ENCODE measurements at places on chromosomes 5 and 9. TPM values are rescaled to one million over a fixed set of nuclear protein-coding genes. Genes with fewer than 3 reads are reported as not detected.
A peak's percentile ranks its signal among the peaks of the same experiment; 100 is the strongest.

DNA sequence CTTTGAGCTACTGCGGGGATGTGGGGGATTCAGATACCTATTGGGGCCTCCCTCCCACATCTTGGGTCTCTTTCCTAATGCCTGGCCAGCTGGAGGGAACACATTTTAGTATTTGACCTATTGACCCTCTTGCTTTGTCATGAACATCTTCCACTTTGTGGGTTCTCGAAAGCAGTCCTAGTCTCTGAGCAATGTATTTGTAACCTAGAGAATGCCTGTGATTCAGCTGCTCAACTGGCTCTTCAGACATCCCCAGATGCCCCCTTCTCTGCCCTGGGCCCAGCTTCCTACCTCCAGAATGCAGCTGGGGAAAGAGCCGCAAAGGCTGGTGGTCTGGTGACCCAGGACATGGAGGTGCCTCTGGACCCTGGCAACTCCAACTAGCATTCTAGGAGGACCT lies 32.2 kb downstream of the APTX start:
- DNase-seq, result no peak

Gene TUSC1
- total RNA-seq, result 12.9 TPM

Gene IFT74
- total RNA-seq, result 12.4 TPM

DNA sequence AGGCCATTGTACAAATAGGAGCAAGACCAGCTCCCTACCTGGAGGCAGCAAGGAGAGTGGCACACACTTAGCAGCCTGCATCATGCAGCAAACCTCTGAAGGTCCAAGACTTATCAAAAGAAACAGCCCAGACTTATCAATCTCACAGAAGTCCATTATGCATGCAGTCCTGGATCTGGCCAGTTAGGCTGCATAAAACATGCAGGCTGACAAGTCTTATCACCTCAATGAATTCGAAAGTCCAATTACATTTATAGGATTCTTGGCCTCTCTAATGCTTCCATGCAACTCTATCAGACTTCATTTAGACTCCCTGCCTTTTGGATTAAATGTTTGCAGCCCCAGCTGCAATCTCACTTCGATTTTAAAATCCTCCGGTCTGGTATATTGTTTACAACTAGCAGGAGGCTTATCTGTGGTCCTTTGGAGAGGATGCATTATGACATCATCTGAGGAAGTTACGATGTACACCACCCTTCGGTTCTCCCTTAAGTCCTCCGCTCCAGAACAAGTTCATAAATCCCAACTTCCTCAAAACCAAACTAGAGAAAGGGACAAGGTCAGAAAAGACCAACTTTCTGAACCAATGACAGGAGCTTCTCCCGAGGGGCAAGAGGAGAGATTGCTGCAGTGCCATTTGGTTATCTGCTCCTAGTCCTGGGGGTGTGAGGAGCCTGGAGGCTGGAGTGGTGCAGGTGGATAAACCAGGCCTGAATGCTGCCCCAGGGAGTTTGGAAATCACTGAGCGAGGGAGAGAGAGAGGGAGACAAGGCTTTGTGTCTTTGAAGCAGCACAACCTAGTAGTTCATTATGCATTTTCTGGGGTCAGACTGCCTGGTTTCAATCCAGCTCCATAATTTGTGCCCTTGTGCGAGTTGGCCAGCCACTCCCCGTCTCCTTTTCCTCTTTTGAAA lies 313.9 kb downstream of the TLE1 start:
- DNase-seq, result no peak

Gene SOHLH1
- total RNA-seq, result not detected

- DNase-seq, result no peak
Observed at GRCh38 chr9:8315211-8315610, 515.6 kb upstream of the DMAC1 start.

DNA sequence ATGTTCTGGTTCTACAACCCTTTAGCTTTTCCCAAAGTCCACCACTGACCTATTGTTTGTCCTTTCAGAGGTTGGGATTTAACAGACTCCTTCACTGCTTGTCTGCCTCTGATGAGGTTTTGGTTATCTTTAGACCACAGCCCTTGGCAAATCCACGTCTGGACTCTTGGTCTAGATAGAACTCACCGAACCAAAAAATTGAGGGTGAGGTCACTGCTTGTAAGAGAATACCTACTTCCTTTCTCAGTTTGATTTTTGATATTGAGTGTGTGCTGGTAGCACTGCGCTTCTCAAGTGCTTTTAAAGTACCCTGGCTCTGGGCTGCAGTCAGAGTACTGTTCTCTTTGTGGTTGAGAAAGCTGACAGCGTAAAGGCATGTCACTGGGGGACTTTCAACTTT lies 61.7 kb downstream of the JMY start:
- DNase-seq, result no peak

Gene CCL27
- total RNA-seq, result 0.33 TPM

DNA sequence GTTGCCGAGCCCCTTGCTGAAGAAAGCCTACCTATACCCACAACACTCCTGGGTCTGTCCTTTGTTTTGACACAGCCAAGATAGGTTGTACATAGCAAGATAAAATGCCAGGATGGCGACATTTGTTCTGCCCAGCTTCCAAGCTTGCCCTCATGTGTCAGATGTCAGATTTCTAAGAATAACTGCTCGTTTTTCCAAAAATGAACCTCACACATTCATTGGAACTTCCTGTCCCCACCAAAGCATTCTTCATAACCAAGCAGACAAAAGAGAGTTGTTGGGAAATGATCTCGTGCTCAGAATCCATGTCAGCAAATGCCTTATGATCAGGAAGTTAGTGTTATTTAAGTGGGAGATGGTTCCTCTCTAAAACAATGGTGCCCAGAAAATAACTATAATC lies 210.1 kb downstream of the ZNF608 start:
- DNase-seq, result no peak

DNA sequence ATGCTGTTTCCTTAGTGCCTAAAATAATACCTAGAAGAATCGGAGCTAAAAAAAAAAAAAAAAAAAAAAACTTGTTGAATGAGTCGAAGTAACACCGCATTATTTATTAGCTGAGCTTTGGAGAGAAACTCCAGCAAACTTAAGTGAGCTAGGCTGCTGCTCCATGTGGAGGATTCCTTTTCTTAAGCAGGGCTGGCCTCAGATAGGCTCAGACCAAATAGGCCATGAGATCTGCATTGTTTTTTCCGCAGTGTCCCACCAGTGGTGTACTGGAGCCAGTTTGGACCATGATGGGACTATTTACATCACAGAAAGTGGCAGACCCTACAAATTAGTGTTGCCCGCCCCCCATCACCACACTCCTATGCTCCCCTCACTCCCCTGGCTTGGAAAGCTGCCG lies 341.4 kb downstream of the DTWD2 start:
- no peak for DNase-seq

DNA sequence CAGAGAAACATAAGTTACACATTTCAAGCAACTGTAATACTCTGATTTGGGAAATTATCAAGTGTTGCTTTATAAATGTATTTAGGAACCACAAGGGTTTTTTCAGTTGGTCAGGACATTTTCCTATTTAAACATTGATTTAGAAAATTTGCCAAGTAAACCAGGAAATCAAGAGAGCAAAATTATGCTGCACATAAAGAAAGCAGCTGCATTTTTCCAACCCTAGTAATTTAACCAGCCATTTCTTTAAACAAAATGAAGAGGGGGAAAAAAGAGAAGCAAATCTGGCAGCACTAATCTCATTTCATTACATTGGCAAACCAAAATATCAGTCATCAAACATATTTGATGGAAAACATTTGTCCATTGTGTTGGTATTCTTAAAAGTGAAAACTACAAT lies 271.4 kb downstream of the TLE1 start:
- DNase-seq, result no peak

DNA sequence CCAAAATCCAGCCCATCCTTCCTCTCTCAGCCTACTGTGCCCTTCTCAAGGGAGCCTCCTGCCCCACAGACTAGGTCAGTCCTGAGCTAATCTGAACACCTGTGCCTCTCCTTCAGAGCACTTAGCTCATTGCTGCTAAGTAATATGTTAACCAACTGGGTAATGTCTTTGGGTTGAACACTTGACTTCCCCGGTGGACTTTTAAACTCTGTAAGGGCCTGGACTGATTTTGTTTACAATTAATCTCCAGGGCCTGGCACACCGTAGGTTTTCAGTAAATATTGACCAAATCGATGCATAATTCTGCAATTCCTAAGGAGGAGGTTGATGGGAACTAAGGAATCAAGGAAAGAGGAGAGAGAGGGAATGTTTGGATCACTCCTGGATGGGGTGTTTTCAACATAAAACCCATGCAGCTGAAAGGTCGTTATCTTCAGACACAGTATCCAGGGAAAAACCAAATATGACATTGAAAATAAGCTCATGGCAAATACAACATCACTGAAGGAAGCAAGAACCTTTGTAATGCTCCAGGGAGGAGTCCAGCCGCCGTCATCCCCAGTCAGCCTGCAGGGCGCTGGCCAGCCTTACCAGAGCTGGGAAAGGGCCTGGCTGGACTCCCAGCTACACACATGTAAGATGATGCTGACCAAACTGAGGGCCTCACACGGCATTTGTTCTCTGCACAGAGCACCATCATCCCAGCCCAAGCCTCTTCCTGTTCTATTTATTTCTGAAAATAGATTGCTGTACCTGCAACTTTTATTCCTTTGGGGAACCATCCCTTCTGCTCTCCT lies 166.3 kb downstream of the C5orf15 start:
- DNase-seq, result peak; percentile 92

Gene FGF1
- 5.0 TPM for total RNA-seq

Gene RNF145
- 49.2 TPM for total RNA-seq

Gene VDAC1
- total RNA-seq, result 105 TPM

DNA sequence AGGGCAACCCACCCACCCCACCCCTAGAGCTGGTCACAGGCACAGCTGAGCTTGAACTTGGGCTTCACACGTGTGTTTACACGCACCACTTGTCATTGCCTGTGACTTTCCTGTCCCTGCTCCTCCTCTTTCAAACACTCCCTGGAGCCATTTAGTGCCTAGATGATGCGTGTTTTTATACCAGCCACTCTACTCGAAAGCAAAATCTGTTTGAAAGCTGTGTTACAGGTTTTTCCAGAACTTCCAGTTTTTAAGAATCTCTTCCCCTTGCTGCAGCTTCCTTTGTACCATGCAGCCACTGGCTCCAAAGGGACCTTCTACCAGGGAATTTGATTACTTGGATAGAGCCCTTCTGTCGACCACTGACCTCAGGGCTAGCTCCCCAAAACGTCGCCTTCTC lies 78.8 kb upstream of the SPRY4 start:
- DNase-seq, result no peak

GRCh38 chr9:4317681-4318080 lies 17.8 kb upstream of the GLIS3 start:
- DNase-seq, result no peak

All from posterior vena cava (tissue), 2 donors.